ENCODE measurements at places on chromosomes 1 and 21. TPM values are rescaled to one million over a fixed set of nuclear protein-coding genes. Genes with fewer than 3 reads are reported as not detected.

- DNase-seq = no peak
Observed at GRCh38 chr1:203996126-203996525, 76.8 kb upstream of the SOX13 start.

- DNase-seq = no peak
Observed at GRCh38 chr1:173205146-173206051, 1.7 kb downstream of the TNFSF4 start.

DNA sequence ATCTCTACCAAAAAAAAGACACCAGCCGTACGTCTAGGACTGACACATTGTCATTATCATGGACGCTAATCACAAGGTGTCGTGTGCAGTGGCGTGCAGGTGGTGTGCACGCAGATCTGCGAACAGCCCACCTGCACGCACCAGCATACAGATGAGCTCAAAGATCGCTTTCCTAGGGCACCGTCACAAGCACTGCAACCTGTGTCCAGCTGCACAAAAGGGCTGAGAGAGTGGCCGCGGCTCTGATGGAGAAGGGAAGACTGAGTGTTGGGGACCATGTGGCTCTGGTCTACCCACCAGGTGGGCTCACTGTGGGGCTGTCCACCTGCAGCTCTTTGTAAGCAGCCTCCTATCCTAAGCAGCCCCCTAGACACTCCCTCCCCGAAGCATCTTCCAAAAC, 50.9 kb downstream of the S100B start:
- DNase-seq = peak; percentile 45

DNA sequence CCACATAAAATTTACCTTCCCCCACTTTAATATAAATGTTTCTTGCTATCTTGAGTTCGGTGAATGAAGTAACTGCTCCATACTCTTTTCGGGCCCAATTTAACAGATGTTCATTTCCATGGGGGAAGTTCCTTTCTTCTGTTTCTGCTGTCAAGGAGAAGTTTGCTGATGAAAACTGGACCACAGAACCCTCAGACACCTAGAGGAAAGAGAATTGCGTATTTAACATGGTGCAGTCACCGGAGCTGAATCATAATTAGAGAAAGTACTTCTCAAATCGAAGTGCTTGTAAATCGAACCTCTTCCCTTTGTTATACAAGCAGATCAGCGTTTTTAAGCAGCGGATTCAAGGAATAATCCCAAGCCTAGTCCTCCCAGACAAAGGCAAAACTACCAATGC, 151.2 kb downstream of the TGFBR3 start:
- DNase-seq = no peak

GRCh38 chr1:67732750-67733151, 47.8 kb downstream of the GADD45A start:
- peak; percentile 90 for DNase-seq

- no peak for DNase-seq
Observed at GRCh38 chr1:184520336-184520735, 133.5 kb downstream of the C1orf21 start.

DNA sequence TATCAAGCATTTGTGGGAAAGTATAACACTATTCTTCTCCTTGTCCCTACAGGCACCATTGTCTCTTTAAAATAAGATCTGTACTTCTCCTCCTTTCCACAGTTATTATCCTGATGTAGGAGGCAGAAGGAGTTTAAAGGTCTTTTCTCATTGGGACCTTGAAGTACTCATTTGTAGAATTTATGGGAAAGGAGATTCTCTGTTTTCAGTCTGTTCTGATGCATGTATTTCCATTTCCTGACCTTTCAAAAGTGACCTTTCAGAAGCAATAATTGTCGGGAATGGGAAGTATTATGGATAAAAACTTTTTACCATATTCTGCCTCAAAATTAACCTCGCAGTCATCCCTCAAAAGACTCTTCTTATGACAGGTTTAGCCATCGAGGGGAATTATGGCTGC, 224.8 kb downstream of the CTH start:
- no peak for DNase-seq

DNA sequence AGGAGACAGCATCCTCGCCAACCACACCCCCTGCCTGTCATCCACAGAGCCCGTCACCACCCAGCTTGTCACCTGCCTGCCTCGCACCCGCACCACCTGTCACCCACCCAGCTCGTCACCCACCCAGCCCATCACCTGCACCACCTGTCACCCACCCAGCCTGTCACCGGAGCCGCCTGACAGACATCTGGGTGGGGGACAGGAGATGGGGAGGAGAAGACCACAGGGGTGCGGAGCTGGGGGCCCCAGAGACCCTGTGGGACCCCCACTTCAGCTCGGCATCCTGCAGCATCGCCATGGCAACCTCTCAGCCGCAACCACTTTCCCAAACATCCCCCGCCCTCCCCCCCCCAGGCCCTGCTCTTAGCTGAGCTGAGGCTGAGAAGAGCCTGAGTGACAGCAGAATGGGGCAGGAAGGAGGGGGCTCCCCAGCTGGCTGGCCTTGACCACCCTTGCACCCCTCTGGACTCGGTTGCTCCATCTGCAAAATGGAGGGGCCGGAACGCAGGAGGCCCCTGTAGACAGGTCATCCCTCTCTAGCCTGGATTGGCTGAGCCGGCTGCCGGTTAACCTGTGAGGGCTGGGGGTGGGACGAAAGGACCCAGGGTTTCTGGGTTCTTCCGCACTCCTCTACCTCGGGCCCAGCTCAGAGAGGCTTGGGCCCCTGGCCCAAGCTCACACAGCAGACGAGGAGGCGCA, 11.6 kb downstream of the AHDC1 start:
- peak; percentile 52 for DNase-seq

Gene TAF12
- total RNA-seq = 27.4 TPM

Data from osteoblast (primary cell).